ENCODE measurements at places on chromosomes 4 and X.

- peak overlapping the region; percentile 55 for H3K27ac ChIP-seq
- no peak overlapping the region for H3K4me3 ChIP-seq
- no peak for DNase-seq
- no peaks in the 10 kb centered on the region for H3K27me3 ChIP-seq
Observed at GRCh38 chr4:113701169-113701568, 60.4 kb downstream of the CAMK2D start.

DNA sequence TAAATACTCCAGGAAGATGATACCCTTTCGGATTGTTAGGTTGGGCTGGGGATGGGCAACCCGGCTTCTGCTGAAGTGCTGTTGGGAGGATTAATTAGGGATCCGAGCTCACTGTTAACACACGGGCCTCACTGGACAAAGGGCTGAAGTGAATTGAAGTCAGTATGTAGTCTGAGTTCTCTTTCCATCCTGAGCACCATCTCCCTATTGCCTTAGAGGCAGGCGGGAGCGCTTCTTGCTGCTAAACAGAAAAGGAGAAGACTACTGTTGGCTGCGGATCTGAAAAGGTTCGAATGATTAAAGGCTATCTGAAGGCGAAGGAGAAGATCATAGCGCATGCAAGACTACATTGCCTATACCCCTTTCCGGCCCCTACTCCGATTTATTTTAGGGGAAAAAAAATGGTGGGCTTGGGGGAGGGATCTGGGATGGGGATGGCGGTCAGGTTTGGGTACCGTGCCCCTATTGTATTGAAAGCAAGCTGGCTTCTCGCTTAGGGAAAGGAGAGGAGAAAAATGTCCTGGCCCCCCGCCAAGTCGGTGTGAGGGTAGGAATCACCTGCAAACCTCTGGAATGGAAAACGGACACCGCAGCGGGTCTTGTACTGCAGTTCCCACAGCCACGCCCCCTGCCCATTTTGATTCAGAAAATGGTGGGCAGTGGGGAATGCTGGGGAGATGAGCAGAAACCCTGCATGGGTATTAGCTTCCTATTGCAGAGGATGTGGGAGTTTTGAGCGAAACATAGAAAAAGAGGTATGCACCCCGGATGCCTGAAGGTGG is 22.3 kb downstream of the MORF4L2 start:
- DNase-seq = peak; percentile 10
- peak overlapping the region; percentile 74 for H3K4me3 ChIP-seq
- peaks cover 34% of the 10 kb centered on the region for H3K27me3 ChIP-seq

DNA sequence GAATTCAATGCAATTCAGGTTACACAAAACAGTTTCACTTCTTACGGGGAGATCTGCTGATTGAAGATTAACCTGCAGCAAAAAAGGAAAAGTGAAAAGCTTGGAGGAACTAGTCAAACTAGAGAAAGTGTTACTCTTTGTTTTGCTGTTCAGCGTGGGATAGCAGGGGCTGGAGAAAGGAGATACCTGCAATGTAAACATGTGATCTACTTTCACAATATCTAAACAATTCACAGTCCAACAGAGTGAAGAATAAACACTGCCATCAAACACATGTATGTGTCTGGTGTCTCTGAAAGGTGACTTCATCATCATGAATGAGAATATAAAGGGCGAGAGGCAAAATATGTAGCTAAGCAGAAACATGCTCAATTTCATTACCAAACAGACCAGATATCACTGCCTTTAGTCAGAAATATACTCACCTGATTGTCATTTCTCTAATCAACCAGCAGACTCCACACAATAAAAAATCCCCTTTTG is 26.4 kb downstream of the NIPAL1 start:
- H3K27ac ChIP-seq = no peak overlapping the region
- H3K4me1 ChIP-seq = peaks cover 17% of the 10 kb centered on the region
- DNase-seq = no peak
- H3K36me3 ChIP-seq = no peaks in the 10 kb centered on the region
- peaks cover 3% of the 10 kb centered on the region for H3K27me3 ChIP-seq

GRCh38 chr4:157076578-157076947 is 613 bp downstream of the GLRB start:
- H3K27me3 ChIP-seq = peaks cover 63% of the 10 kb centered on the region
- no peak overlapping the region for H3K27ac ChIP-seq
- H3K36me3 ChIP-seq = no peaks in the 10 kb centered on the region
- DNase-seq = peak; percentile 22
- H3K4me3 ChIP-seq = peak overlapping the region; percentile 88

GRCh38 chrX:109742722-109743121 is 9.7 kb upstream of the ACSL4 start:
- no peak overlapping the region for H3K4me3 ChIP-seq
- peaks cover 14% of the 10 kb centered on the region for H3K4me1 ChIP-seq
- no peaks in the 10 kb centered on the region for H3K27me3 ChIP-seq
- H3K27ac ChIP-seq = no peak overlapping the region
- H3K36me3 ChIP-seq = no peaks in the 10 kb centered on the region

DNA sequence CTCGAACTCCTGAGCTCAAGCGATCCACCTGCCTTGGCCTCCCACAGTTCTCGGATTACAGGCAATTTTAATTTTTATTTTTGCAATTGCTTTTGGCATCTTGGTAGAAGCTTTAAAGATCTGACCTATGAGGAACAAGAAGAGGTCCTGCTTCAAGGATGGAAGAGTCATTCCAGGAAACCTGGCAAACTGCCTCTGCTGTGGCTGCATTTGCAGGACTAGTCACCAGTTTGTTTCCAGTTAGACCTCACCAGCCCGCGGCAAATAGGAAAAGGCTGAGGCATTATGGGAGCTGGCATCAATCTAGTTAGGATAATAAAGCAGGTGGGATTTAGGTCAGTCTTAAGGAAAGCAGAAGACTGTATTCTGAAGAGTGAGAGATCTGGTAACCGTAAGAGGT is 51.9 kb upstream of the LAS1L start:
- no peak overlapping the region for H3K4me3 ChIP-seq
- no peak for DNase-seq
- H3K36me3 ChIP-seq = no peaks in the 10 kb centered on the region
- H3K4me1 ChIP-seq = peaks cover 15% of the 10 kb centered on the region
- H3K27ac ChIP-seq = no peak overlapping the region

DNA sequence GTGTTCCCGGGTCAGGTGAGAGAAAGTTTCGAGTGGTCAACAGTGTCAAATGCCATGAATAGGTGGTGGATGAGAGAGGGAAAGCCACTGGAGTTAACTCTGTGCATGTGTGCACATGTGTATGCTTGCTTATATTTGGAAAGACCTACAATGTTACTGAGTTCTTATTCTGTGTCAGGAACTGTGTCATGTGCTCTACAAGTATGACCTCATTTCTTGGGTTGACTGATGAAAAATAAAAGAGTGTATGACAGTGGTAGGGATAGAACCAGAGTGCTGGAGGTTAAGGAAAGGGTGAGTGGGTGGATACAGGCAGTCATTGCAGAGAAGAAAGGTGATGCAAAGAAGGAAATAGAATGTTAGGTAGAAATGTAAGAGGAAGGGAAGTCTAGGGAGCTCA is 22.1 kb upstream of the DGKK start:
- DNase-seq = no peak
- H3K36me3 ChIP-seq = no peaks in the 10 kb centered on the region
- no peaks in the 10 kb centered on the region for H3K27me3 ChIP-seq
- H3K27ac ChIP-seq = no peak overlapping the region
- H3K4me1 ChIP-seq = no peaks in the 10 kb centered on the region

- H3K4me3 ChIP-seq = no peak overlapping the region
- H3K36me3 ChIP-seq = peaks cover 9% of the 10 kb centered on the region
- no peaks in the 10 kb centered on the region for H3K27me3 ChIP-seq
Observed at GRCh38 chr4:955931-956381, 17.4 kb downstream of the DGKQ start.

GRCh38 chr4:186039697-186040096 is 29.3 kb upstream of the TLR3 start:
- H3K27ac ChIP-seq = no peak overlapping the region
- DNase-seq = no peak
- H3K36me3 ChIP-seq = peaks cover 10% of the 10 kb centered on the region
- H3K27me3 ChIP-seq = peaks cover 10% of the 10 kb centered on the region

DNA sequence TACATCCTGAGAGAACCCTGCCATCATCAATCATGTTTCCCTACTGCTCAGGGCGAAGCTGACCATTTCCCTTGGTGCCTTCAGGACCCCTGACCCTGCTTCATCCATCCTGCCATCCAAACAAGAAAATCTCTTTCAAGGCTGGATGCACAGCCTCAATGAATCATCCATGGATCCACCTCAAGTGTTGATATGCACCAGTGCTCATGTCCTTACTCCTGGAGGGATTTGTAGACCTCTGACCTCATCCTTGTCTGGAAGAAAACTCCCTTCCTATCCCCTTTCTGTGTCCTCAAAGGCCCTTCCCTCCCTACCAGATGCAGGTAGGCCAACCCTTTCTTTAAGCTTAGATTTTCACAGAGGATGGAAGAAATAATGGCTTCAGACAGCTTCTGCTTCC is 24.6 kb downstream of the BEX3 start:
- H3K27me3 ChIP-seq = peaks cover 13% of the 10 kb centered on the region
- H3K4me3 ChIP-seq = no peak overlapping the region
- DNase-seq = peak; percentile 20
- H3K4me1 ChIP-seq = peaks cover 77% of the 10 kb centered on the region
- peak overlapping the region; percentile 21 for H3K27ac ChIP-seq

GRCh38 chrX:133981924-133982323 is 3.5 kb downstream of the GPC3 start:
- no peak for DNase-seq
- H3K36me3 ChIP-seq = peaks cover 7% of the 10 kb centered on the region
- H3K4me1 ChIP-seq = peaks cover 66% of the 10 kb centered on the region

GRCh38 chrX:11480626-11481025 is 185.1 kb downstream of the ARHGAP6 start:
- H3K27ac ChIP-seq = no peak overlapping the region
- H3K4me1 ChIP-seq = no peaks in the 10 kb centered on the region
- no peaks in the 10 kb centered on the region for H3K27me3 ChIP-seq
- H3K4me3 ChIP-seq = no peak overlapping the region
- no peak for DNase-seq

DNA sequence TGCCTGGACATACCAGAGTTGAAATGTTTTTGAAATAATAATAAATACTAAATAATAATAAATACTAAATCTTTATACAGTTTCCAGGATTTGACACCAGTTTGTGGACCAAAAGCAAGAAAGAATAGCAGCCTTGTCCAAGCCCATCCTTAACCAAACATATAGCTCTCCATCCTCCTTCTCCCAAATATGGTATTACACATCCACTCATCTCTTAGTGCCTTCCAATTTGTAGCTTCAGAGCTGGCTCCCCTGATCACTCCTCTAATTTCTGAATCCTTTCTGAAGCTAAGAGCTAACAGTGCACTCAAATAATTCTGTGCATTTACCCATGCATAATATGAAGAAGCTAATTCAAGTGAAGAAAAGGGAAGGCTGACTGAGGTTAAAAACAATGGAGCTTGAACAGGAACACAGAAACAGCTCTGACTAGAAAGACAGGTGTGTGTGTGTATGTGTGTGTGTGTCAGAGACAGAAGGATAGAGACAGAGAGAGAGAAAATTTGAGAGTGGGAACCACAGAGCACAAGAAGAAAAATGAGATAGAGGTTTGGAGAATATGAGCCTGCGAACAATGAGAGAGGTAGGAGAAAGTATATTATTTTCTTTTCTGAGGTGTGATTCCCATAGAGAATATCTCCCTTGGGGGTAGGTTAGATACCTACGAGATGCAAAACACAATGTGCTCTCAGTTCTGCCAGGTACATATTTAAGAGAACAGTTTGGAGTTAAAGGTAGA is 123.5 kb downstream of the CAMK2D start:
- no peaks in the 10 kb centered on the region for H3K36me3 ChIP-seq
- peak overlapping the region; percentile 19 for H3K27ac ChIP-seq
- no peak overlapping the region for H3K4me3 ChIP-seq
- no peaks in the 10 kb centered on the region for H3K27me3 ChIP-seq
- no peak for DNase-seq

- no peak overlapping the region for H3K4me3 ChIP-seq
- H3K27ac ChIP-seq = no peak overlapping the region
- no peak for DNase-seq
- no peaks in the 10 kb centered on the region for H3K27me3 ChIP-seq
Observed at GRCh38 chr4:148312956-148313490, 129.2 kb downstream of the NR3C2 start.

GRCh38 chr4:125266901-125267604 is 47.7 kb upstream of the FAT4 start:
- no peaks in the 10 kb centered on the region for H3K36me3 ChIP-seq
- H3K27me3 ChIP-seq = peaks cover 3% of the 10 kb centered on the region
- H3K4me1 ChIP-seq = peaks cover 21% of the 10 kb centered on the region
- DNase-seq = no peak

DNA sequence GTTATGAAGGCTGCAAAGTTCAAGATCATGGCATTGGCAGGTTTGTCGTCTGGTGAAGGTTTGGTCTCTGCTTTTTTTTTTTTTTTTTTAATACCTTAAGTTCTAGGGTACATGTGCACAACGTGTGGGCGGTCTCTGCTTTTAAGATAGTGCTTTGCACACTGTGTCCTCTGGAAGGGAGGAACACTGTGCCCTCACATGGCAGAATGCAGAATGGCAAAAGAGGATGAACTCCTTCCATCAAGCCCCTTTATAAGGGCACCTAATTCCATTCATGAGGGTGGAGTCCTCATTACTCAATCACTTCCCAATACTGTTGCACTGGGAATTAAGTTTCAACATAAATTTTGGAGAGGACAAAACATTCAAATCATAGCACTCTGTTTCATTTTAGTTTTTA is 101.4 kb downstream of the GLRA2 start:
- H3K36me3 ChIP-seq = no peaks in the 10 kb centered on the region
- no peaks in the 10 kb centered on the region for H3K27me3 ChIP-seq
- H3K4me1 ChIP-seq = no peaks in the 10 kb centered on the region
- peak; percentile 1 for DNase-seq
- no peak overlapping the region for H3K27ac ChIP-seq
- H3K4me3 ChIP-seq = no peak overlapping the region

DNA sequence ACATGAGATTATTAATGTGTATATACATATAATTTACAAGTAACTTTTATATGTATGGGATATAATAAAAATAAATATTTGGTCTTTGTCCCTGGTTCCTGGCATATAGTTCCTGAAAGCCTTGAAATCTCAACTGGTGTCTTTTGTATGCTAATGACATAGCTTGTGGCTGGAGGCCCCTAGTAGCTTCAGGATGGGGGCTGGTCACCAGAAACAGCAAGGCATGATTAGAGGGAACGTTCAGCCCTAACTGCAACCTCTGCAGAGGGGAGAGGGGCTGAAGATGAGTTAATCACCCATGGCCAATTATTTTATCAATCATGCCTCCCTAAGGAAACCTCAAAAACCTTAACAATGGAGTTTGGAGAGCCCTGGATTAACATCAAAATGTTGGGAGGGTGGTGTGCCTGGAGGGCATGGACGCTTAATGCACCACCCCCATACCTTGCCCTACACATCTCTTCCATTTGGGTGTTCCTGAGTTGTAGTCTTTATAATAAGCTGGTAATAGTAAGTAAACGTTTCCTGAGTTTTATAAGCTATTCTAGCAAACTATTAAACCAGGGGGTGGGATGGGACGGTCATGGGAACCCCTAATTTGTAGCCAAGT is 21.3 kb downstream of the PIN4 start:
- no peak overlapping the region for H3K4me3 ChIP-seq
- DNase-seq = no peak
- no peaks in the 10 kb centered on the region for H3K27me3 ChIP-seq
- H3K4me1 ChIP-seq = no peaks in the 10 kb centered on the region
